ENCODE measurements at places on chromosomes 11 and 22.

GRCh38 chr11:35270342-35270741, 131.4 kb downstream of the CD44 start:
- DNase-seq, result no peak

DNA sequence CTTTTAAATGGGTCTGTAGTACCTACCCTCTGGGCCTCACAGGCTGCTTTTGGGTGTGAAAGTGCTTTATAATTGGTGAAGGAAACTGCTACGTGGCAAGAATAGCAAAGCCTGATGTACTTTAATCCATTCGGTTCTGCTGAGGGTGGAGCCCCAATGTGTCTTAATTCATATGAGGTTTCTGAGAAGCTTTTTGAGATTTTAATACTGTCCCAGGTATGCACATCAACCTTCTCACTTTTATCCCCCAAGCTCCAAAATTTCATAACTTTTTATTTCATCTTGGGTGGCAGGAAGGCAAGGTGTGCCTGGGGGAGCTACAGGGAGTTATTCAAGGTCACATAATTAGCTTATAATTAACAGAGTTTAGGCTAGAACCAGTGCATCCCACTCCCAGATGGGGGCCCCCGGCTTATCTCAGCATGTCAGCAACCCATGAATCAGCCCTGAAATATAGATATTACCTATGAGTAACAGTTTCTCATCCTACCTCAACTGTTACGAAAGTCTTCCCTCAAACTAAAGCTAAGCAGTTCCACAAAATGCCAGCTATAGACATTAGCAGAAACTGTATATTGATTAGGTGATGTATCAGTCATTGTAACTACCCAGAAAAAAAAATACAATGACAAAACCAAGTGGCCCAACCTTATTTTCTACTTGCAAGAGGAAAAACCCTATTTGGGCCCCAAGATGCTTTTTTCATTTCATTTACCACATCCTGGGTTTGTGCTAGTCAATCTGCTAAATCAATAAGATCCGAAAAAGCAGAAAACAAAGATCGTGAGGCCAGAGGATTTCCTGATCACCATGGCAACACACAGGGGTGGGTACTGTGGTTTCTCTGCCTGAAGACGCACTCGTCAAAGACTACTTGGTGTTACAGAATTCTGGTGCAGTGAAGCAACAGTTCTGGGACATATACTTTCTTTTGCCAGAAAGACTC, 26.7 kb downstream of the CD44 start:
- peak; percentile 95 for DNase-seq

DNA sequence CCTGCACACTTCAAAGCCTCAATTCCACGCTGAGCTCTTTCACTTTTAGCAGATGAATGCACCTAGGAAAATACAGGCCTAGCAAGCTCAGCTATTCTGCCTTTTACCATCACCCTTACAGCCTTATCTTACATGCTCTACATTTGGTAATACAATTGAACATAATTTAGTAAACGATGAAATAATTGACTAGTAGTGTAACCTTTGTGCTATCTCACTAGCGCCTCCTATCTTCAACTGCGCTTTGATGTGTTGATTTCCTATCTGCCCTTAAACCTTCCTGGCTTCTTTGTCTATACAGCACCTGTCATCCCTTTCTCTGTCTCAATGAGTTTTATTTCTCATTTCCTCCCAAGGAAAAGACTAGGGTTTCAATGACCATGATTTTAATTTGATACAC, 149.7 kb downstream of the LRRC4C start:
- no peak for DNase-seq

- DNase-seq, result no peak
These were observed 122.3 kb downstream of the KCNQ1 start for GRCh38 chr11:2567026-2567671.

DNA sequence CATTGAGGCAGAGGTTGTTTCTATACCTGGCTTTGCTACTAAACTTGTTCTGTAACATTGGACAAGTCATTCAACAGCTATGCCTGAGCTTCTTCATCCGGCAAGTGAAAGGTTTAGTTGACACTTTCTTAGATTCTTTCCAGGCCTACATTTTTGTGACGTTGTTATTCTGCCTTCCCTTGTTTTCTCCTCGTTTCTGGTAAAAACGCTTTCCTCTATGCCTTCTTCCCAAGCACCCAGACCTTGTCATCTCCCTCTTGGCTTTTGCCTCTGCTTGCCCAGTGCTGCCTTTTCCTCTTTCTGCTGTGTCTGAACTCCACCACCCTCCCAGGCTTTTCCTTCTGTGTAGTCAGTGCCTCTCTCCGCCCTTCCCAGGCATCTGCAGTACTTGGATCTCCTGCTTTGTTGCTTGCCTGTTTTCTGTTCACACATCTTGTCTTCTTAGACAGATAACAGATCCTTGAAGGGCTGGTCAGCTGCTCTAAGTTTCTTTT, 1.4 kb upstream of the AMOTL1 start:
- no peak for DNase-seq

DNA sequence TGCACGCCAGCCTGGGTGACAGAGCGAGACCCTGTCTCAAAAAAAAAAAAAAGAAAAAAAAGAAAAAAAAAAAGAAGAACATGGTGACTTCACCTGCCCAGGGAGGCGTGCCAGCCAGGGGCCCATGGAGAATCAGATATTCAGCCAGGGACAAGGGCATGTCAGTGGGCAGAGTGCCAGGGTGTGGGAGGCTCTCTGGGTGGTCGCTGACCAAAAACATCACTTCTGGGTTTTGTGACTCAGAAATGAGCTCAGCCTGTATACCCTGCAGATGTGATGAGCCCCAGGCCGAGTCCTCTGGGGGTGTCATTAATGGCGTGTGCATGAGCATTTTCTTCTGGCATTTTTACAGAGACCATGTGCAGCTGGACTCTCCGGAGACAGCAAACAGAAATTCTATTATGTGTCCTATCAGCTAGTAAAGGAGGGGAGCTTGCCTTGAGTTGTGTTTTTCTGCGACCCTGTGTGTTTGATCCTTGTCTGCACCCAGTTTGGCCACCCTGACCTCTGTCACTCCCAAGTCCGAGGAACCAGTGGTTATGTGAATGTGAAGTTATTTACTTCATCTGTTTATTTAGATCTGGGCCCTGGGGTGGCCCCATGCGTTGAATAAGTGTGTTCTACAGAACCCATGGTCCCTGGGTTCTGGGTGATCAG, 53.6 kb downstream of the BCR start:
- no peak for DNase-seq

DNA sequence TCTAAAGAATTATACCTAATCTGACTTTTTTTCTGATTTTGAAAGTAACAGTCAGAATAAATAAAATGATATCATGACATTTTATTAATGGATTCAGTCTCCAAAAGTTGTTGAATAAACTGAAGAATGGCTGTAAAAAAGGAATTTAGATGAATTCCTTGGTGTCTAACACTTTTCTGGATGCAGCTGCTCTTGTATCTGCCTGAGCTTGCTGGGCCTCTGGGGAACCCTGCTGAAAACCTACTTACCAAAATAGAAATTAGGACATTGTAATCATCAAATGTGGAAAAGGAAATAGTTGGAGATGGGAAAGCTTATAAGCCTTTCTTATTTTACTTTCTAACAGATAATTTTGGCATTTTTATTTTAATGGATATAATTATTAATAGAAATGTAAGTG, 315.7 kb upstream of the ANO5 start:
- no peak for DNase-seq

DNA sequence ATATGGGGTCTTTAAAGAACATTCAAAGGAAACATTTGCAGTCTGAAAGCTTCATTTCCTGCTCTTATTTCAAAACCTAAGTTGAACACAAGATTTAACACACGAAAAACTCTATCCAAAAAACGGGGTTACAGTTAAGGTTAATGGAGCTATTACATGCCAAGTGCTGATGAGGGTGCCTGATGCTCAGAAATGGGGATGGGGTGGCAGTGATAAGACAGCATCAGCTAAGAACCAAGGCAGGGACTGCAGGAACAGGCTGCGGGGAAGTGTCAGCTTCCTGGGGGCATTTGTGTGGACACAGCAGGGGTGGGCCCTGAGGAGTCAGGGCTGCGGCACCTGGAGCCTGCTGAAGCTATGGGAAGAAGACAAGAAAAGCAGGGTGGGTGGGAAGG, 12.2 kb downstream of the DGCR2 start:
- no peak for DNase-seq

- DNase-seq, result no peak
These were observed 66.5 kb downstream of the CCDC34 start for GRCh38 chr11:27296497-27296896.

- DNase-seq, result peak; percentile 54
These were observed at the start of gene TSPO for GRCh38 chr22:43151251-43152002. TSS of gene TSPO (plus strand) at chr22:43151559. CDS start at chr22:43159239, 7,680 bp downstream.

DNA sequence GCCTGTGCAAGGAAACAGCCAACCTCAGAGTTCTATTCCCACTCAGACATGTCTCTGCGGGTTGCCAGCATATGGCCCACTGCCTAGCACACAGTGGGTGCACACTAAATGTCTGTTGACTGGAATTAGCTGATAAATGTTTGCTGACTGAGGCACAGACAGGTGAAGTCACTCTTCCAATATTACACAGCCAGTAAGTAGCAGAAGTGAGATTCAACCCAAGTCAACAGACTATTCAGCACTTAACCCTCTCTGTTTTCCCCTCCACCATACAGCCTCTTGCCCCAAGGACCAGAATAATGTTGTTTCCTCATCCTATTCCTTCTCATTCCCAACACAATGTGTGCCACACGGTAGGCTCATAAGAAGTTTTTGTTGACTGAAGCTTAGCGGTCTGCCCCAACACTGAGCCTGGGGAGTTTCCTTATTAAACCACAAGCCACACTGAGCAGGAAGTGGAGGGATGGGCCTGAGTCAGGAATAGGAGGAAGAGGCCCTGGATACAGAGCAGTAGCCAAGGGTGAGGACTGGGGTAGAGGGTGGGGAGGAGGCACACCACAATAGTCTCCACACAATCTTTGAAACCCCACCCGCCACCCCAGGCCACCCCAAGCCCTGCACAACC, 15.7 kb upstream of the IL10RA start:
- peak; percentile 51 for DNase-seq

- no peak for DNase-seq
These were observed 14.9 kb upstream of the PVALB start for GRCh38 chr22:36831717-36832116.

DNA sequence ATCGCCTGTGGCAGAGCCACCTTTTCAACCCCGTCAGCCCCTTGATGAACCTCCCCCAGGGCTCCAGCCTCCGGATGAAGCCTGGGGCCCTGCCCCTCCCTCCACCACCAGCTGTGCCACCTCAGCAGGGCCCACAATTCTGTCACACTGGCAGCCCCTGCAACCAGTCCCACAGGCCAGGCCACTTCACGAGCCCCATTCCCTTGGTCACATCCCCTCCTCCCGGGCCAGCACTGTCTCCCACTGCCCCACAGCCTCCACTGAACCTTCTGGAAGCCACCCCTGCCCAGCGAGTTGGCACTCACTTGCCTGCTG, 19.9 kb downstream of the OSBPL5 start:
- no peak for DNase-seq

- DNase-seq, result peak; percentile 79
These were observed 27.3 kb downstream of the SLC1A2 start for GRCh38 chr11:35391922-35392688.

- no peak for DNase-seq
These were observed 8.6 kb upstream of the ARAP1 start for GRCh38 chr11:72760539-72761405.

- no peak for DNase-seq
These were observed 37.4 kb upstream of the CD82 start for GRCh38 chr11:44528103-44528502.

DNA sequence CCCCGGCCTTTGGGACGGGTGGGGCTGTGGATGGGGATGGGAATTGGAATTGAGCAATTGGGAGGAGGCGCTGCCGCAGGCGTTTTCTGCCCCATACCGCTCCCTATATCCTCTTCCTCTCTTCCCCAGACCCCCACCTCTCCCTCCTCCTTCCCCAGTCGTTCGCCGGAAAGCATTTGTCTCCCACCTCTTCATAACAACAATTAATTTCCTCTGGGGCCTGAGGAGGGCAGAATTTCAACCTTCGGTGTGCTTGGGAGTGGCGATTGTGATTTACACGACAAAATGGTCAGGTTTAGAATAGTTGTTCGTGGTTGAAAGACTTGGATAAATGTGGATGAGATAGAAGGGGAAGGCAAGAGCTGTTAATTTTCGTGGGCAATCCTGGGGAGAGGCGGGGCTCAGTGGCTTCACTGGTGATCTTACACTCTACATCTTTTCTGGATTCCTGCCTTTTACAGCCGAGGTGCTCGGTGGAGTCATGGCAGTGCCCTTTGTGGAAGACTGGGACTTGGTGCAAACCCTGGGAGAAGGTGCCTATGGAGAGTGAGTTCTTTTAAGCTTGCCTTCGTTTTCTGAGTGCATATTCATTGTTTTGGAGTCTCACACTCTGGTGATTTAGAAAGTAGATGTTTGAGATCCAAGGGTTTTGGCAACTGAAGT, 1.5 kb downstream of the CHEK1 start:
- DNase-seq, result peak; percentile 38
